ENCODE measurements at places on chromosomes 12 and 14.
A peak's percentile ranks its signal among the peaks of the same experiment; 100 is the strongest.

DNA sequence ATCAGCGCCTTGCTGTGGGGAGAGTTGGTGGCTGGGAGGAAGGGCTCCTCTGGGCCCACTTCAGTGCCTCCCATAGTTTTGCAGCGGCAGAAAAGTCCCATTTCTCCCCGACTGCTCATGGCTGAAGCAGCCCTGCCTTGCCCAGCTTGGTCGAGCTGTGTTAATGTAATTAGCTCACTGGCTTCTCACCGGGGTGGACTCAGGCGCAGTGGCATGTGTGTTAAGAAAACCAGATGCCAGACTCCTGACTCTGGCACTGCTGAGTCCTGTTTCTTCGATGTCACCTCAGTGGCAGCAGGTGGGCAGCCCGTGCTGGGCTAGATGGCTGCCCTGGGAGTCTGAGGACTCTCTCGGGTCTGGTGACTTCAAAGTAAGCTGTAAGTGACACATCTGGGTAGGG is 47.4 kb downstream of the CHST11 start:
- no peak for DNase-seq

DNA sequence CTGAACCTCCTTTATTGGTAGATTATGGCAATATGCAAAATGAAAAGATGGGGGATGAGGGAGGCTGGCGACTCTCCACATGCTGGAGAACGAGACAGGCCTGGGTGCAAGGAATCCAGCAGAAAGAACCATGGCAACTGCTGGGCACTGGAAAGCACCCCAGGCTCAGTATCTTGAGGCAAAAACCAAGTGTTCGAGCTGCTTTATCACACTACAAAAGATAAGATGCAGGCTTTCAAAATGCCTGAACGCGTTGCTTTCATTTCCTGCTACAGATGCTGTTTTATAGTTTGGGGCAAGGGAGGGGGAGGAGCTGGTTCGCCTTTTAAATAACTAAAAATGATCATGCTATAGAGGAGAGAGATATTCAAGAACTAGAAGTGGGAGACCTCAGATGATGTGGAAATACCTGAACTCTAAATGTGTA is 38.9 kb downstream of the NIN start:
- no peak for DNase-seq

DNA sequence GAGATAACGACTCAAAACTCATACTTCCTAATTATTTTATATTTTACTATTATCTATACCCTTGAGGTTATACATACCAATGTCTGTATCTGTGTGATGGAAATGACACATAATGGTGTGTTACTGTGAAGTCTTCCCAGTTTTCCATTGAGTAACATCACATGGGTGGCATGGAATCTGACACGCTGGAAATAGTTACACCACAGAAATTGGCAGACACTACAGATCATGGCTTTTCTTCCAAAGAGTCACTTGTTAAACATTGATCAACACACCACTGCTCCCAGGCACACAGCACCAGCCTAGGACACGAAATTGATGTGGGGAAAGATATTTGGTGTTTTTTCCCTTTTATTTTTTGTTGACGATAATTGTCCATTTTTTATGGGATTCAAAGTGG is 33.0 kb upstream of the VWF start:
- DNase-seq: no peak

GRCh38 chr14:89384023-89384422 is 33.0 kb downstream of the FOXN3 start:
- DNase-seq: no peak

DNA sequence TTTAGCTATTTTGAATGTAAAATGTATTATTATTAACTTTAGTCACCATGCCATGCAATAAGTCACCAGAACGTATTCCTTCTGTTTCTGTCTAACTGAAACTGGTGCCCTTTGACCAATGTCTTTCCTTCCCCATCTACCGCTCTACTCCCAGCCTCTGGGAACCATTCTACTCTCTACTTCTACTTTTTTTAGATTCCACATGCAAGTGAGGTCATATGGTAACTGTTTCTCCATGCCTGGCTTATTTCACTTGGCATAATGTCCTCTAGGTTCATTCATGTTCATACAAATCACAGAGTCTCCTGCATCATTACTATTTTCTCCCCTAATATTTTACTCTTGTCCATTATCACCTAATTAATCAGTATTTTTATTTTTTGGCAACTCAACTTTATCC is 160.1 kb downstream of the TMX1 start:
- no peak for DNase-seq

- DNase-seq: no peak
Observed at GRCh38 chr14:56414236-56414635, 165.4 kb upstream of the TMEM260 start.

GRCh38 chr14:99937475-99938244 is 127.6 kb upstream of the EVL start:
- no peak for DNase-seq

- no peak for DNase-seq
Observed at GRCh38 chr12:70317781-70318180, 48.3 kb upstream of the KCNMB4 start.

DNA sequence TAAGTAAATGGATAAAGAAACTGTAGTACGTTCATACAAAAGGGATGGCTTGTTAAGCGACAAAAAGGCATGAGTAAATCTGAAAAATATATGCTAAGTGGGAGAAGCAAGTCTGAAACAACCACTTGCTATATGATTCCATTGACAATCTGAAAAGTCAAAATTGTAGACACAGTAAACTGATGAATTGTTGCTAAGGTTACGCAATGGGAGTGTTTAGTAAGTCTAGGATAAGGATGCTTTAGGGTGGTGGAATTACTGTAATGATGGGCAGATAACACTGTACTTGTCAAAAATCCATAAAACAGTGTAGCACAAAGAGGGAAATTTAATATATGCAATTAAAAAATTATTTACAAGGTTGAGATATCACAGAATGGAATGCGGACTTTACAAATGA is 984.9 kb downstream of the FSCB start:
- DNase-seq: no peak

DNA sequence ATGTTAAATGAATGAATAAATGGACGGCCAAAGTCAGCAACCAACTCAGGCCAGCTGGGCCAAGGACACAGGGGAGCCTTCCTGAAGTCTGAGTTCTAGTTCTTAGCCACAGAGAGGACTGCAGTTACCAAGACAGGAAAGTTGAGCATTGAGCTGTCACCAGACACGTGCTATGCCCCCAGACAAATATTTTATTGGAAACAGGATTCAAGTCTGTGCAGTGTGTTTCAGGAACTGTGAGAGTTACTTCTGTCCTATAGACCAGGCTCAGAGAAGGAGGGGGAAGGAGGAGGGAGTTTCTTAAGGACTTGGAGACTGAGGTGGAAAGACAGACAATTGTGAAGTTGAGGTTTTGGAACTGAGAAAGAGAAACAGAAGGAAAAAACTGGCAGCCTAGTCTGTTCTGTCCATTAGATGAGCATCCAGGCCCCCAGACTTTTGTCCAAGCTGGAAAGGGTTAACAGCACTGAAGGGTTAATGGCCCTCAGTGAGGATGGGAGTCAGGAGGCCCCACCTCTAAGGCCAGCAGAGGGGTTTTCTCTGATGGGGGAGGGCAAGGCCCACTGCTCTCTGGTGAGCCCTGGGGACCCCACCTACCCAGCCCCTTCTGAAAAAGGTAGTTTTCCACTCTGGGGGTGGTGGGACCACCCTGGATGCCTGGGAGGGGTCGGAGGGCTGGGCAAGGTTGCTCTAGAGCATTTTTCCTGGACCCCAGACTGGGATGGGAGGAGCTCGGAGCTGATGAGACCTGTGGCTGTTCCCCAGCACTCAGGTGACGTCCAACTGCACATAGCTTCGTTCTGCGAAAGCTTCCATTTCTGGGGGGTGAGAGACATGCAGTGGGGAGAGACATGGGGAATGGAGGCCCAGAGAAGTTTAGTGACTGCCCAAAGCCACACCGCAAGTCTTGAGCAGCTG is 6.9 kb upstream of the CMKLR1 start:
- no peak for DNase-seq

DNA sequence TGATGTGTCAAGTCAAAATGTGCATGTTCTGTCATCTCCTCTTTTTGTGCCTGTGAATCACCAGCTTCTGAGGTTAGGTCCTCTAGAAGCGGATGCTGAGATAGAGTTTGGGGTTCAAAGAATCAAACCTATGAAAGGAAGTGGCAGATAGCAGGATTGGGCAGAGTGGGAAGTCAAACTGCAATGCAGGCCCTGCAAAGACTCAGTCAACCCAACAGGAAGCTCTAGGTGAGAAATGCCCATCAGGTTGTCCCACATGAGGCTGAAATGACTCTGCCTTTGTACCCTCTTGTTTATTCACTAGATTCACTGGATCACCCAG is 4.5 kb upstream of the MIA2 start:
- DNase-seq: peak; percentile 52

DNA sequence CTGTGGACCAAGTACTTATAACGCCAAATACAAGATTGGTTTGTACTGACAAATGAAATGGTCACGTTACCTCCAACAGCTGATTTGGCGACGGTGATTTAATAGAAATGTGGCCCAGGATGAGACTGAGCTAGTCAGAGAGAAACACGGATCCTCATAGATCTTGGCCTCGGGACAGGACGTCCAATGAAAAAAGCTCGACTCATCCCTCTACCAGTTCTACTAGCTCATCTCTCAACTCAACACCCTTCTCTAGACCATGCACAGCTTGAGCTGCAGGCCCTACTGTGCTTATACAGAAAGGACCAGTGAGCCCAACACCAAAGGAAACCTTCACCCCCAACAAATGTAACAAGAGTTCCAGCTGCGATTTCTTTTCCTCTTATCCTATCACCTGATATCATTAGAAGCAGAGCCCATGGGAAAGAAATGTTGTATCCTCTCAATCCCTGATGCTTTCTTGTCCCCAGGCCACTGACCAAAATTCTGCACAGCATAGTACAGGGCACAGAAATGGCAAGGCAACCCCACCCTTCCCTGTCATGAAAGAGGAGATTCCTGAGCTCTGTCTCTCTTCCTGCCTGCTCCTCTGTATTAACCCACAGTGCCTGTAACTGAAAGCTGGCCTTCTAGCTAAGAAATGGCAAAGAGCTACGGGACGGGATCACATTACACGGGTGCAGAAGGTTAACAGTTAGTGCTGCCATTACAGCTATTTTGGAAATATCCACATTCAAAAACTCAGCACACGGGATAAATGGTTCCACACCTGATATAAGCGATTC is 39.2 kb downstream of the DICER1 start:
- DNase-seq: no peak

DNA sequence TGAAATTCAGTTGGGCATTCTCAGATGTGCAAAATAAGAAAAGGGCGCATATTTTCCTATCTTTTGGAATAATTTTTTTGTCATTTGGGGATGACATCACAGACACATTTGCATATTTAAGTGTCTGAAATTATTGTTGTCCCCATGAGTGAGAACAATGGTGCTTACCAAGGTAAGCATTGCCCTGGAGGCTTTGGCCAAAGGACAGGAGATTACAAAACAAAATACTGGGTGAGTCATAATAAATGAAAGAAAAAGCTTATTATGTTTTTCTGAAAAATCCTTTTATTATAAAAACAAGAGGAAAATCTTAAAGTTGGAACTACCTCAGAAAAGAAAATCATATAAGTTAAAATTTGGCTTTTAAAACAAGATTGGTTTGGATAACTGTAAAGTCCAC is 254.9 kb downstream of the BTG1 start:
- DNase-seq: no peak

DNA sequence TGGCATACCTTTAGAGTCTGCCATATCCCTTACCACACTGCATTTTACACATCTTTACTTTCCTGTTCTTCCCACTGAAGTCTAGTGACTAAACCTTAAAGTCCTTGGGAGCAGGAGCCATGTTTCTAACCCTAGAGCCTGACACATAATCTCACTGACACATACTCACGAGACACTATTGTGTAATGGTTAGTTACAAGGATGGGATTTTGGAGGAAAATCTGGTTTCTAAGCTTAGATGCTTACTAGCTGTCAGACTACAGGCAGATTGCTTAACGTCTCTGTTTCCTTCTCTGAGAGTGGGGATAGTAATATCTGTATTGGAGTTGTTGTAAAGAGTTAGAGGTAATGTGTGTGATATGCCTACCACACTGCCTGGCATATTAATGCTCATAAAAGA is 6.2 kb upstream of the DYRK4 start:
- no peak for DNase-seq

- DNase-seq: no peak
Observed at GRCh38 chr12:114903083-114903691, 219.2 kb upstream of the TBX3 start.

GRCh38 chr12:63450816-63451215 is 217.5 kb downstream of the DPY19L2 start:
- DNase-seq: no peak

DNA sequence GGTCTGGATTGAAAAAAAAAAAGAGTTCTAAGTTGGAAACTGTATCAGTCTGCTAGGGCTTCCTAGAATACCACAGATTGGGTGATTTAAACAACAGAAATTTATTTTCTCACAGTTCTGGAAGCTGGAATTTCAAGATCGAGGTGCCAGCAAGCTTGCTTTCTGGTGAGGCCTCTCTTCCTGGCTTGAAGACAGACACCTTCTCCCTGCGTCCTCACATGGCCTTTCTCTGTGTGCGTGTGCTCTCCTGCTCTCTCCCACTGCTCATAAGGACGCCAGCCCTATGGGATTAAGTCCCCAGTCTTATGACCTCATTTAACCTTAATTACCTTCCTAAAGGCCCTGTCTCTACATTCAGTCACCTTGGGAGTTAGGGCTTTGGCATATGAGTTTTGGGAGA is 215.5 kb downstream of the PIK3C2G start:
- no peak for DNase-seq

DNA sequence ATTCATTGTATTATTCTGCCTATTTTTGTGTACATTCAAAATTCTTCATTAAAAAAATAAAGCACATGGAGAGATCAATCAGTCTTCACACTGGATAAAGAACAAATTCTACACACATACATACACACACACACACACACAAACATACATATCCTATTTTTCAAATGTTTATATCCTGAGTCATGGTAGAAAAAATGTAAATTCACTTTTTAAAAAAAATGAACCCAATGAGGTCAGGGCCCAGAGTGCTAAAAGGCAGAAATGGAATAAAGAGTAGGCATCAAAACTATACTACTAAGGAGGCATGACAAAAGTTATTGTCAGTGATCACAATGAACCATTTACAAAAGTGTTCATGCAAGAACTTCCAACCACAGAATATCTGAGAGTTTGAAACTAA is 17.3 kb downstream of the GALC start:
- no peak for DNase-seq

GRCh38 chr12:131105351-131105735 is 151.6 kb downstream of the ADGRD1 start:
- no peak for DNase-seq

DNA sequence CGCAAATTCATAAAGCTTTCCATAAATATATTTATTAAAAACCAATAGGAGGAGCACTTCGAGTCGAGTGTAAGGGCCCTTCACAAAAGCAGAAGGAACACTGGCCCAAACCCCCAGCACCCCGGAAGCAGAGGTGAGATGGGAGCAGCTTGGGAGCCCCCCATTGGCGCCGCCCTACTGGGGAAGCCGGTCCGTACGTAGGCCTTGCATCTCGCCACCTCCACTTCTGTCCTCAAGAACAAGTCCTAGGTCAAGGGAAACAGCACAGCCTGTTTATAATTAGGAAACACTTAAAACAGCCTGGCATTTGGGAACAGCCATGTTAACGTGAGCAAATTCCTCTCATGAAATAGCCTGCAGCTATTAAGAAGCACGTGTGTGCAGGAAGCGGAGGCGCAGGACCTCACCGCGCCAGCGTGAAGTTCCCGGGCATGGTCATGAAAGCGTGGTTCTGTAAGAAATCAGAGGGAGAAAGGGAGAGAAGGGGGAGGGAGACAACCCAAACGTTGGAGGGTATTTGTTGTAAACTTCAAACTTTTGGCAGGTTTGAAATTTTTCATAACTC is 7.7 kb downstream of the ANKRD9 start:
- no peak for DNase-seq
